ENCODE measurements at places on chromosomes 5 and 9. TPM values are rescaled to one million over a fixed set of nuclear protein-coding genes. Genes with fewer than 3 reads are reported as not detected.

TAS2R1 gene
- total RNA-seq, result not detected

ABO gene
- 0.38 TPM for total RNA-seq

TRIM7 gene
- total RNA-seq, result not detected

ERCC8 gene
- total RNA-seq, result 9.8 TPM

CXCL14 gene
- total RNA-seq, result 0.44 TPM

C9orf153 gene
- total RNA-seq, result 0.37 TPM

NUTM2G gene
- total RNA-seq, result not detected

LVRN gene
- 0.09 TPM for total RNA-seq

DNLZ gene
- total RNA-seq, result 19.9 TPM

DNA sequence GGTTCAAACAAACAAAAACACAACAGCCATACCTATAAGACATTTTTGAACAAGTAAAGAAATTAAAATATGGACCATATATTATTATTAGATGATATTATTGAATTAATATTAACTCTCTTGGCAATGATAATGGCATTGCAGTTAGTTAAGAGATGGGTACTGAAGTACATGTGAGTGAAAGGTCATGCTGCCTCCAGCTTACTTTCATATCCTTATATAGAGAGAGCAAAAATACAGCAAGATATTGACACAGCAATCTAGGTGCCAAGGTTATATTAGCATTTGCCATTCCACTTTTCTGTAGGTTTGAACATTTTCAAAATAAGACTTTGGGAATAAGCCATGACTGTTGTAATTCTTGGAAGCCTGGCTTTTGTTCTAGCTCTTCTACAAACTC lies 6.1 kb downstream of the TNFSF8 start:
- DNase-seq, result no peak

DNA sequence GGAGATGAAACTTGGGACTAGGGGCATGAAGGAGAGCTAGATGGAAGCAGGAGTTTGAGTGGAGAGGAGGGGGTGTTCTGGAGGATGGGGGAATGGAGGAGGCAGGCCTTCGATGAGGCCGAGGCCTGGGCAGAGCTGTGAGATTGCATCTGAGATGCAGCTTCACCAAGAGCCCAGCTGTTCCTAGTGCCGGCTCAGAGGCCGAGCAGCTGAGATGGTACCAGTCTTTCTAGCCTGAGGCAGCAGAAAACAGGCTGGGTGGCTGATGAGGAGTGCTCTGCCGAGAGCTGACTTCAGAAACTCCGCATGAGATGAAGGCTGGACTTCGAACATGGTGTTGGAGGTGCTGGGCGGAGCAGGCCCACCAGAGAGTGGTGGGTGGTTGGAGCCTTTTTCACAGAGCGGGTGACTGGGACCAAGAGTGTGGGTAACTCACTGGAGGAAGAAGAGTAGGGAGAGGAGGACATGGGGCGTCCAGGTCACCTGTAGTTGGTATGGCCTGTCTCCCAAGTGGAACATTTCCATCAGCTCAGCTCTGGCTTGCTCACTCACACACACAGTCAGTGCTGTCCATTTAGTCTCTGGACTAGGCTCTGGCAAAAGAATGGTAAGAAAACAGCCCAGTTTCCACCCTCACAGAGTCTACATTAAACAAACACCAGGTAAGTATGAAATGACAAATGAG lies 54.7 kb downstream of the TMOD1 start:
- no peak for DNase-seq

GRCh38 chr9:112548051-112548440 lies 61.4 kb downstream of the KIAA1958 start:
- DNase-seq, result no peak

DNA sequence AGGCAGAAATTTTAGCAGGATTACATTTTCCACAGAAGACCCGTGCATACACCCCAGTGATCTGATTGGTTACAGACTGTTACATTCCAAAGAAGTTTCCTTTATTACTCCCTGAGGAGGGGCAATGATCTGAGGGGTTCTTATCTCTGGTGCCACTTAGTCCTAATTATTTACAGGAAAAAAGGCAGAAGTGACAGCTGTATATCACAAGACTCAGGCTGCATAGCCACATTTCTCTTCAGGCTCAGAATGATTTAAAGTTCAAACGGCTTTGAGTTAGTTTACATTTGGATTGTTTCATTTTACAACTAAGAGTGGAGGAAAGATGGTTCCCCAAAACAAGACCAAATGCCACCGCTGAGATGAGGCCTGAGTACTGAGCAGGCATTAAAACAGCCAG lies 17.3 kb downstream of the NAIF1 start:
- DNase-seq, result no peak

DNA sequence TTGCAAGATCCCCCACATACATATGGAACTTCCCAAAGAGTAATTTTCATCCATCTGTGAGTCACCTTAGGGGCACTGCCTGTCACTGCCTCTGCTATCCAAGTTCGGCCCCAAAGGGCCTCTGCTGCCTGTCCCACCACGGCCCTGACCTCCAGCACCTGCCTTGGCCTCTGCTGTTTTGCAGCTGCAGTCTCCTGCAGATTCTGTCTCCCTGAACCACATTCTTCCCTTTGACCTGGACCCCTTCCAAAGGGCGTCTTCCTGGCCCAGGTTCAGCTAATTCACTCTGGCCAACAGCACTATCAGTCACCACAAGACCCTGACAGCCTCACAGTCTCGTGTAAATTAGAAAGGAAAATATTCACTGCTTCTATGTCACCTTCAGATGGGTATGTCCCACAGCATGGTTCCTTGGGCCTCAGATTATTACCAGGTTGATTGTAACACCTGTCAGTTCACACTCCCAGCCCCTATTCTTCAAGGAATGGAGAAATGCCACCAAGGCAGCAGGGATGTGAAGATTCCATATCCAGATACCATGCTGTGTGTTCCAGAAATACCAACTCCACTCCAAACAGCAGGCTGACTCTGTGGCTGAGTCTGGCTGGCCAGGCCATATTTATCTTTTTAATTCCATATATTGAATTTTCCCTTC lies 479.3 kb downstream of the ARHGEF28 start:
- peak; percentile 59 for DNase-seq

GRCh38 chr5:8333977-8334376 lies 465.0 kb downstream of the MTRR start:
- no peak for DNase-seq

GRCh38 chr9:27385606-27386322 lies 88.8 kb upstream of the EQTN start:
- DNase-seq, result no peak

- no peak for DNase-seq
Observed at GRCh38 chr9:127926906-127927200, 3.7 kb downstream of the PIP5KL1 start.

DNA sequence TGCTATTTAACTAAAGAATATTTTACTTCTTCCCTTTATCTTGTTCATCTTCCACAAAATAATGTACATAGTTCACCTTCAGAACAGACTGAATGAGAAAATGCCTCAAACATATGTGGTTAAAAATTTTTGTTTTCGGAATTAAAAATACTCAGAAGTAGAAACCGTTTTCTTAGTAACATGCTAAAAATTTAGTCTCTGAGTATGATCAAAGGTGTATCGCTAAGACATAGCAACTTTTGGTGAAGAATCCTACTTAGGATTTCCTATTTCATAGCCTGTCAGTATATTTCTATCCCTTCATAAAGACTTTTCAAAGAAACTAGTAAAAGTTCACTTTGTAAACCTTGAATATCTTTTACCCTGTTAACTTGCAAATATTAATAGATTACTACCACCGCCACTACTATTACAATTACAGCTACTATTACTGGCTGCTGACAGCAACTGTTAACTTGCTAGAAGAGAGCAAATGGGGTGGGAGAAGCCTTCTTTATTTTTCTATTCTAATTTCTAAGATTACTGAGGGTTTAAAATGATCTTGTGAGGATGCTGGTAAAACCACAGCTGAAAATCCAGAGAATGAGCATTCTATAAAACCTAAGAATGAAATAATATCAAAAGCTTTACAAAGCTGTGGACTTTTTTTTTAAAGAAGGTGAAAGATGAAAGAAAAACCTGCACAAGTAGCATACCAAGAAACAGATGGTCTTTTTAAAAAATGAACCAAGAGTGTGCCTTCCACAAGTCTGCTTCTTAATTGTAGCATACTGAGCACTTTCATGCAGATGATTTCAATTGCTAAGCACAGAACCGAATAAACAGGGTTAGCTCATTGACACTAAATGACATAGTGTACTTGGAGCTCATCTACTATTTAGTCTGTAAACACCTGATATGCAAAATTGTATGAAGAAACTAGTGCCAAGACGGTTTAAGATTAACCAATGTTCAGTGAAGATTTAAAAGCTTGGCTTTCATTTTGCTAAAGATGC lies 246.3 kb upstream of the EFNA5 start:
- DNase-seq, result no peak

GRCh38 chr5:61306531-61307131 lies 25.4 kb upstream of the ZSWIM6 start:
- DNase-seq, result peak; percentile 52

DNA sequence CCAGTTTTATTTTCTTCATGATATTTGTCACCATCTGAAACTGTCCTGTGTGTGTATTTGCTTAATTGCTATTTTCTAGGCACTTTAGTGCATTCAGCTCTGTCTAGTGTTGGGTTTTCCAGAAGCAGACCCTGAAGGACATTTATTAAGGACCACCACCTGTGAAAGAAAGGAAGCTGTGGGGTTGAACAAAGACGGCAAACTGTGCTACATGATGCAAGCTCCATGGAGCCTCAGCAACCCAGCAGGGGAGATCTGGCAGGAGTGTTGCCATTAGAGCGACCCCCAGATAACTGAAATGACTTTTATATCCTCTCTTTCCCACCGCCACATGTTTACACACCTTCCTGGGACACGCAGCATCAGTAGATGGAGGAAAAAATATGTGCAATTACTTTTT lies 125.5 kb downstream of the GABRB2 start:
- no peak for DNase-seq

GRCh38 chr5:141121985-141122384 lies 367 bp downstream of the PCDHB4 start:
- DNase-seq, result no peak

GRCh38 chr5:21802869-21803490 lies 1050.2 kb downstream of the CDH12 start:
- DNase-seq, result no peak

- DNase-seq, result no peak
Observed at GRCh38 chr9:4579001-4579400, 83.1 kb upstream of the PLPP6 start.

- no peak for DNase-seq
Observed at GRCh38 chr9:2800394-2801179, 43.3 kb downstream of the PUM3 start.

DNA sequence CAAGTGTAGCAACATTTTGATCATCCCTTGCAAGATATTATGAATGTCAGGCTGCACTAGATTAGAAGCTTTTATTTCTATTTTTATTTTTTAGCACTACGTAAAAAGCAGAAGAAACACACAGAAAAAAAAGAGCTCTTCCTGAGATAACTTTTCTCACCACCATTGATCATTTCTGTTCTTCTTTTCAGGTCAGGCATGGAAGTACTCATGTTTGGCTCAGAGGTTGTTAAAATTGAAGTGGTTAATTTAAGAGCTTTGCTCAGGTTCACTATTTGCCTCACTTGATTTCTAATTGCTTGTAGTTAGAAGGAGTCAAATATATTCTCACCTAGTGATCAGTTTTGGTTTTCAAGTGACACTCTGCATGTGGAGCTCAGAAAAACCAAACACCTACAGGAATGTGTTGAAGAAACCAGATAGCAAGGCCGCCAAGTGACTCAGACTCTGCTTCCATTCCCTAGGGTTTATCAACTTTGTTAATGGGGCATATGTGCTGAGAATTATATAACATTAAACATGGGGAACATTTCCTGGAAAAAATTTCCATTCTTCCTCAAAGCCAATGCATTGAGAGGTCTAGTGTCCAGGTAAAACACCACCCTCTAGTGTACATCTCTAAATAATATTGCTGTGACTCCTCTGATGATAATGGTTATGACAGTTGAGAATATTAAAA lies 679.8 kb downstream of the CETN3 start:
- no peak for DNase-seq

GRCh38 chr9:107390279-107390678 lies 99.3 kb downstream of the KLF4 start:
- DNase-seq, result no peak

GRCh38 chr5:180069589-180070247 lies 1.8 kb downstream of the RNF130 start:
- DNase-seq, result peak; percentile 70

DNA sequence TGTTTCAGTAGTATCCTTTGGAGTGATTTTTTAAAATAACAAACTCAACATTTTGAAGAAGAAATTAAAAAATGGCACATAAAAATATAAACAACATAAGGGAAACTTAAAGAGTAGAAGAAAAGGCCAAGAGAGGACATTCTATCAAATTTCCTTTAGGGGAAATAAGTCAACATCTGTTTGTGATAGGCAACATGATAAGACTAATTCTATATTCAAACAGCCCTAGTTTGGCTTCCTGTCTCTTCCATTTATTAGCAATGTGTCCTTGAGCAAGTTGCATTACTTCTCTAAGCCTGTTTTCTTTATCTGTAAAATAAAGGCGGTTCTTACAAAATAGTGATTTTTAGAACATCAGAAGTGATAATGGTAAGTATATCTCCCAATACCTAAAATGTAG lies 24.7 kb downstream of the TYRP1 start:
- no peak for DNase-seq

DNA sequence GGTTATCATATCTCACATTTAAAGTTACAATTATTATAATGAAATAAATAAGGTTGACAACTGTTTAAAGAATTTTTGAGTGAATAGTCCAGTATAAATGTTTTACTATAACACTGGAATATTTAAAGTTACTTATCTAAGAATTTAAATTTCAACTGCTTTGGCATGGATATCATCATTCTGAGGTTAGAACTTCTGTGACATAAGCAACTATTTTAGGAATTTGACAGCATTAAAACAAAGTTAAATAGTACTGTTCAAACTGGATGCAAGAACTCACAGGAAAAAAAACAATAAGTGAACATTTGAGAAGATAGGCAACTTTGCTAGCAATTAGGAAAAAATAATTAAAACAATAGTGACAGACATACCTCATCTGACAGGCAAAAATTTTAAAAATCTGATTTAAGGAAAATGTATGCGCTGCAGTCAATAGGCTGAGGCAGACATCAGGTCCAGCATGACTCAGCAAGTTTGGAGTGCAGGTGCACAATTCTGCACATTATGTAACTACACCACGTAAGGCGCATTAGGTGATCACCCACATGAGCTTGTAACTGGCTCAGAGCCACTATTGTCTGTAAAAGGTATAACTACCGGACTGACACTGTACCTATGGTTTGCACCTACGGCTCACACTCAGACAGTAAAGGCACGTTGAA lies 180.6 kb downstream of the PDE4D start:
- DNase-seq, result peak; percentile 50

DNA sequence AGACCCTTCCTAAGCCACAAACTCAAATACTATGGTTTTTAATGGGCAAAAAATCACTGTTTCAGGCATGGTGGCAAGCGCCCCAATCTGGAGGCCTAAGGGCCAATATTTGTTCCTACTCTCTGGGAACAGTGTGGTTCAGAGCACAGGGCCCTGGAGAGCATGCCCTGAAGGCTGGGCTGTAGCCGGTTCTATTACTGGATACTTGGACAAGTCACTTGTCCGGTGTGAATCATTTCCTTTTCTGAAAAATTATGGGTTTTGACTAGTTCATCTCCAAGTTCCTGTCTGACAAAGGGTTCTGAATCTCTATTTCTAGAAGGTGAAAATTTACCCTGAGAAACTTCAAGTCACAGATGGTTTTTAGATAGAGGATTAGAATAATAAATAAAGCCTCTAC lies 75.0 kb downstream of the OTULIN start:
- DNase-seq, result no peak

Measured in endodermal cell (in vitro differentiated cells).